ENCODE measurements at places on chromosomes 5 and 9.

DNA sequence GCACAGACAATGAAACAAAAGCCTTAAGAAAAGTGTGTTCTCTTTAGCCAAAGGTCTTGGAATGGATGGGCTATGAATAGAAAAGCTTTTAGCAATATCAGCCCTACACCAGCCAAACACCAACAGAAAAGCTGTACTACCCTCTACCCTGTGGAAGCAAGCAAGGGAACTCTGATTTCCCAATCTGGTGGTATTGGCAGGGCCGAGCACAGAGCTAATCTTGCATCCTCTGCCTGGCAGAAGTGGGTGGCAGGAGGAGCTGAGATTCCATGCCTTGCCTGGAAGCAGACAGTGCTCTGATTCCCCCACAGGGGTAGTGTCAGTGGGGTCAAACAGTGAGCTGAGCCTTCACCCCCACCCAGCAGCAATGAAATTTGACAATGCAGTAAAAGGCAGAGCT lies 29.6 kb upstream of the ZNF782 start:
- DNase-seq: no peak

- DNase-seq: no peak
Measured at GRCh38 chr5:174581479-174581878, 142.9 kb upstream of the MSX2 start.

- DNase-seq: no peak
Measured at GRCh38 chr9:133347515-133347984, 381 bp downstream of the MED22 start.

DNA sequence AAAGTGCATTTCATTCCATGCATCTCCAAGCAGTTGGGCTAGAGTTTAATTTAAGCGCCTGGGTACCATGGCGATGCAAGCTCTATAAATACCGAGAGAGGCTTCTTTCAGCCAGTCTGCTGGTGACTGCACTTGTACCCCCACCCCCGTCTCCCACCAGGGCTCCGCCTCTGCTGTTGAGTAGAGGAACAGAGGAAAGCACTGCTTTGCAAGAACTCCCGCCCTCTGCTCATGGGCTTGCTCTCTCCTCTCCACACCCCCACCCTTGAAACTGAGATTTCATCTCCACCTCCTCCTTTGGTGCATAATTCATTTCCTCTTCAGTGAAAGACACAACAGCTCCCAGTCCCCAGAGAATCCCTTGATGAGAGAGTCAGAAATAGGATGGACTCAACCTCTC lies 5.1 kb upstream of the WWC1 start:
- DNase-seq: no peak

- no peak for DNase-seq
Measured at GRCh38 chr9:36818242-36818938, 215.7 kb downstream of the PAX5 start.

- peak; percentile 0 for DNase-seq
Measured at GRCh38 chr5:83844449-83845068, 123.9 kb upstream of the HAPLN1 start.

GRCh38 chr5:118176146-118176545 lies 812.2 kb downstream of the DTWD2 start:
- no peak for DNase-seq

DNA sequence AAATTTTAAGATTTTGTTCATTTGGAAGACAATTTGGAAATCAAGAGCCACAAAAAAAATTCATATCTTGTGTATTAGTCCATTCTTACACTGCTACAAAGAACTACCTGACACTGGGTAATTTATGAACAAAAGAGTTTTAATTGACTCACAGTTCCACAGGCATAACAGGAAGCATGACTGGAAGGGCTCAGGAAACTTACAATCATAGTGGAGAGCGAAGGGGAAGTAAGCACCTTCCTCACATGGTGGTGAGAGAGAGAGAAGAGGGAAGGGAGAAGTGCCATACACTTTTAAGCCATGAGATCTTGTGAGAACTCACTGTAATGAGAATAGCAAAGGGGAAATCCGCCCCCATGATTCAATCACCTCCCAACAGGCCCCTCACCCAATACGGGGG lies 274.4 kb downstream of the KCNN2 start:
- no peak for DNase-seq

DNA sequence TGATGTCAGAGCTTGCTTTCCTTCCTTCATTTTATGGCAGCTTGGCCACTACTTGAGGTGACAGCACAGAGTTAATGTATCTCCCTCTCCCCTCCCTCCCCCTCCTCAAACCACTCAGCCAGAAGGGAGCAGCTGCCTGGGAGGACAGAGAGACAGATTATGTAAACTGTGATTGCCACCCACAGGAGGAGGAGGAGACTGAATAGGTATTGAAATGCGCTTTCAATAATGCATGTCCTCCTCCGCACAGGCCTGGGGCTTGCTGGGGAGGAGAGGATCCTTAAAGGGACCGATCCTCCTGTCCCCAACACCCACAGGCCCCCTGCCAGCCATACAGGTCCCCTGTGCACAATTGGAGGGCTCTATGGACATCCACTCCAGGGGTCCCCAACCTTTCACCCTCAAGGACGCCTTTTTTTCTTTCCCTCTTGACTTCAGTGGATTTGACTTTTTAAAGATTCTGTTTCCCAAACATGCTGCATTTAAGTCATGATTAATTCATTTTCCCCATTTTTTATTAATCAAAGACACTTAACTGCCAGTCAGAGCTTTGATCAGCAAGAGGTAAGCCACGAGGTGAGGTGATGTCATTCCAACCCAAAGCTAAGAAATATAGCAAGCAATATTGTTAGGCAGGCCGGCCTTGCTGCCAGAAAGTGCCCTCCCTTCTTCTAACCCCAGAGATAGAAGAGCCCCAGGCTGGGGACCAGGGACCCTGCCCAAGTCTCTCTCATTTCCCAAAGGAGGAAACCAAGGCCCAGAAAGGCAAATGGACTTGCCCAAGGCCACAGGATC lies 47.5 kb upstream of the CPLX2 start:
- no peak for DNase-seq

DNA sequence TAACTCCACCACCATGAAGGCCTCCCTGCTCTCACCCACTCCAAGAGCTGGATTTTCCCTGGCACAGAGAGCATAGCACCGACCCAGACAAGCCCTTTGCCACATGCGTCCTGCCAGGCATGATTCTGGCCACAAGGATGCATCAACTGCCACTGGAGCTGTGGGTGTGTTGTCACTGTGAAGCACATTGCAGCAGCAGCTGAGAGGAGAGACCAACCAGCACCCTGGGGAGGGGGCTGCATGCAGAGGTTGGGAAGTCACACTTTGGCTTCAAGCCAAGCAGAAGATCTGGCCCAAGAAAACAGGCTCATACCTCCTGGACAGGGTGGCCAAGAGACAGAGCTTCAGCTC lies 22.6 kb upstream of the PTGES start:
- DNase-seq: no peak

GRCh38 chr9:90064971-90065370 lies 460.2 kb downstream of the GADD45G start:
- no peak for DNase-seq

DNA sequence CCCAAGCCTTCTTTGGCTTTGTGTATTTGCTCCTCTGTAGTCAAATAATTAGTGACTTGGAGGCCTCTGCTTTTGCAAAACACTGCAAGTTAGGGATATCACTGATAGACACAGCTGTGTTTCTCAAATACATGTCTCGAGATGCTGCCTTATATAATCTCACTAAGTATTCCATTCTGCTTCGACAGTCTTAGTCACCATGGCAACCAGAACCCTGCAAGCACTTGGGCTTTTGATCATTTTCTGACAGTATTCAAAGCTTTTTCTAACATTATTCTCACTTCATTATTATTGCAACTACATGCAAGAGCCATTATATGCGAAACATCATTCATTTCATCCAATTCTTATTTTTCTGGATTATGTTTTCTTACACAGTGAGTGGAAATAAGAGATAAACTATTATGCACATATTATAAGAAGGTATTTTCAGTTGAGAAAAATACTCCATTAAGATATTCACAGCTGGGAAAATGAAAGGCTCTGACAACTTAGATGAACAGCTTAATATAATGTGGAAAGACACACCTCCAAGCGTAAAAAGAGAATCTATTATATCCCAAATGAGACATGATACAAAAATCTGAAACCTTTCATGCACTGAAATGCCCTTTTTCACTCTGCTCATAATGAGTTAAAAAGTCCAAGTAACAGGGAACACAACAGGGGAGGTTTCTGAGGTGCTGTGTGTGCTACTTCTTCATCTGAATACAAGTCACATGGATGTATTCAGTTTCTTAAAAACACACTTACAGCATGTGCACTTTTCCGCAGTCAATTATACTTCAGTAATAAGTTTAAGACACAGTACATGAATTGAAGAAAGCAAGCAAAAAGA lies 93.9 kb downstream of the SCAI start:
- DNase-seq: no peak

DNA sequence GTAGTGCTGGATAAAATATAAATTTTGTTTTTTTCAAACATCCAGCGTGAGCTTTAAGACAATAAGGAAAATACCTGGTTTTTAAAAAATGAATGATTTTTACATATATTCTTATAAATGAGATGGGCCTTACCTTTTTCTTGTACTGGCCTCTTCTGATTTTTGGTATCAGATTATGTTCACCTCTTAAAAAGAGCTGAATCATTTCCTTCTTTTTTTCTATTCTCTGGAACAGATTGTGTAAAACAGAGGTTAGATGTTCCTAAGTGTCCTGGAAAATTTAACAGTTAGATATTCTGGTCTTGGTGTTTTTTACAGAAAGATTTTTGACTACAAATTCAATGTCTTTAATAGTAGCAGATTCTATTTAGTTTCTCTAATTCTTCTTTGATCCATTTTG lies 74.6 kb downstream of the NDUFAF2 start:
- DNase-seq: no peak

- no peak for DNase-seq
Measured at GRCh38 chr9:96136992-96137670, 164.8 kb downstream of the HSD17B3 start.

- DNase-seq: no peak
Measured at GRCh38 chr9:111405701-111406100, 75.7 kb upstream of the OR2K2 start.

GRCh38 chr9:135992486-135993408 lies 31.6 kb upstream of the UBAC1 start:
- DNase-seq: no peak

GRCh38 chr9:21590058-21590996 lies 108.2 kb upstream of the IFNE start:
- DNase-seq: no peak

DNA sequence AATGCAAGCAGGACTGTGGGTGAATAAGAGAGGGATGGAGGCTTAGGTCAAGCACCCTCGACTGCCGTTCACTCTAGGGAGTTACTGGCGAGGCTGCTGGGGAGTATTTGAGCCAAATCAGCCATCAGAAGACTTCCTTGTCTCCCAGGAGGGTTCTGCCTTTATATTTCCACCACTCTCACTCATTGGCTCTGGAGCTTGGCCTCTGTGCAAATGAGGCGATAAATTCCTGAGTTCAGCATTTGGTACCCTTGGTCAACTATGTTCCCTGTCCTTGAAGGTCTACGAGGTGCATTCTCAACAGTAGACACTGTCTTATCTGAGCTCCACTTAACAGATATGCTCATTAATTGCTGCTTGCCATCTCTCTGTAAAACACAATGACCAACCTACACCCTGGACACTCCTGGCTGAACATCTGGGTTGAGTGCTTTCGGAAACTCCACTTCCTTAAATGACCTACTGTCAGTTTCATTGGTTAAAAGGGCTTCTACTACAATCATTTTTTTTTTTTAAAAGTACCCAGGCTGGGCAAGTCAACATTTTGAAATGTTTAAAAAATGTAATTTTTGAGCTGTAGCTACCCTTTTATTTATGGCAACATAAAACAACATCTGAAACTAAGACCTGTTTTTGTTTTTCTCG lies 153.2 kb downstream of the NTRK2 start:
- DNase-seq: no peak

DNA sequence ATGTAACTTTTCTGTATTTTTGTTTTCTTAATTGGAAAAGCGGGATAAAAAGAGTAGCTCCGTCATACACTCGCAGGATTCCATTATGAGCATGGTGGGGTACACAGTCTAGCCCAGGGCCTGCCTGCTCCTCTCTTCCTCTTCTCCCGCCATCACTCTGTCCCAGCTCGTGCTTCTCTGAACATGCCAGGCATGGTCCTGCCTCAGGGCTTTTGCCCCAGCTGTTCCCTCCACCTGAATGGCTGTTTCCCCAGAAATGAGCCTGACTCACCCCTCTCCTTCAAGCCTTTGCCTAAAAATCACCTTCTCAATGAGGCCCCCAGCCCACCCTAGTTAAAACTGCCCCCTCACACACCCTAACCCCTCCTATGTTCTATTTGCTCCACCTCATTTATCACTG lies 4.5 kb downstream of the CORO2A start:
- DNase-seq: no peak
